ENCODE measurements at places on chromosomes 5 and 9.

DNA sequence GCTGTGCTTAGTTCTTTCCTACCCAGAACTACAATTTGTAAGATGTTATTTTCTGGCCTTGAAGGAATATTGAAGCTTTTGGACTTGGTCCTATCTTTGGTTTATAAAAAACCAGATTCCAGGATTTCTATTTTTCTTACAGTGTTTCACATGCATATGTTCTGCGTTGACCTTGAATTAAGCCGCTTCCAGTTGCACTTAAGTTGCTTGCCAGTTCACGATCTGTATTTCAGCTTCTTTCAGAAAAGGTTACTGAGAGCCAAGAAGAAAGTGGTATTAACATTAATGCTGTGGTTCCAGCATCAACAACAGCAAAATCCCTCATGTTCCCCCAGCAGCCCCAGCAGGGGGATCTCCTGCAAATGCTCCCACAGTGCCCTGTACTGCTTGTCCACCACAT, 156.4 kb upstream of the ADAMTS16 start:
- no peak for ATAC-seq

GRCh38 chr5:12095808-12096281, 191.6 kb upstream of the CTNND2 start:
- ATAC-seq: no peak

DNA sequence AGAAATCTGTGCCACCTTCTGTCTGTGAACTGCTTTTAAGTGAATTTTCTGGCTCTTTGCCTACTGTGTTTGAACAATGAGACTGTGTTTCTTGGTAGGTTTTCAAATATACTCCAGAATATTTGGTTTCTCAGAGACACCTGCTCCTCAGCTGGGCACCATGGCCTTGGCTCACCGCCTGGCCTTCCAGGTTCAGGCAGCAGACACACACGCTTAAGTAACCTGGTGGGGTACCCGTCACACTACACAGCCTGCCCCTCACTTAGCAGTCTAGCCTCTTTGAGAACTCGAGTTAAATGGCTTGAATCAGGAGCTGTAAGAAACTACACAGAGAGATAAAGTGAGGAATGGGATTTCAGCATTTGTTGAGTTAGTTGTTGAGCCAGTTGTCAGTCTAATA, 530.5 kb downstream of the MTRR start:
- ATAC-seq: no peak

- no peak for ATAC-seq
These were observed 249.0 kb downstream of the ARHGAP26 start for GRCh38 chr5:143019157-143019556.

DNA sequence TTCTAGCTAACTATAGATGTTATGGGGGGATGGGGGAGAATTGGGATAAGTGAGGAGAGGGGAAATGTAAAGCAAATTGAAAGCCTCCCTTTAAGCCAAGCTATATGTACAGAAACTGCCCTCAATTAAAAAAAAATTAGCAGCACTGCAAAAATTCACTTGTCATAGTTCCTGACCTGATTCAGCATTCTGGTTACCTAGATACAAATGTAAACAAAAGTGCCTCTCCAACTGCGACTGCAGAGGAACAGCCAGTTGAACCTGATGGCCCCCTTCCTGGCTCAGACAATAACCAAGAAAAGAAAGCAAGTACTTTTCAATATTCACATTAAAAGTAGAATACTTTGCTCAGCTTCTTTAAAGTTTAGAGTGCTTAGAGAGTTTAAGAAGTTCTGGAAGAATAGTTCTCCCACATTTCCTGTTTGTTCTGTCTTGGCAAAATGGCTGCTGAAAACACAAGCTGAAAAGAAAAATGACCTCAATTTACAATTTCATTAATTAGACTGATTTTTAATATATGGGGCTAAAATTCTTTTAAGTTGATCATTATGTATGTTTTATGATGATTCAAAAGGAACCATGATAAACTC, 1.5 kb downstream of the FAM81B start:
- no peak for ATAC-seq

- no peak for ATAC-seq
These were observed 31.9 kb downstream of the ANKRD33B start for GRCh38 chr5:10595672-10596309.

DNA sequence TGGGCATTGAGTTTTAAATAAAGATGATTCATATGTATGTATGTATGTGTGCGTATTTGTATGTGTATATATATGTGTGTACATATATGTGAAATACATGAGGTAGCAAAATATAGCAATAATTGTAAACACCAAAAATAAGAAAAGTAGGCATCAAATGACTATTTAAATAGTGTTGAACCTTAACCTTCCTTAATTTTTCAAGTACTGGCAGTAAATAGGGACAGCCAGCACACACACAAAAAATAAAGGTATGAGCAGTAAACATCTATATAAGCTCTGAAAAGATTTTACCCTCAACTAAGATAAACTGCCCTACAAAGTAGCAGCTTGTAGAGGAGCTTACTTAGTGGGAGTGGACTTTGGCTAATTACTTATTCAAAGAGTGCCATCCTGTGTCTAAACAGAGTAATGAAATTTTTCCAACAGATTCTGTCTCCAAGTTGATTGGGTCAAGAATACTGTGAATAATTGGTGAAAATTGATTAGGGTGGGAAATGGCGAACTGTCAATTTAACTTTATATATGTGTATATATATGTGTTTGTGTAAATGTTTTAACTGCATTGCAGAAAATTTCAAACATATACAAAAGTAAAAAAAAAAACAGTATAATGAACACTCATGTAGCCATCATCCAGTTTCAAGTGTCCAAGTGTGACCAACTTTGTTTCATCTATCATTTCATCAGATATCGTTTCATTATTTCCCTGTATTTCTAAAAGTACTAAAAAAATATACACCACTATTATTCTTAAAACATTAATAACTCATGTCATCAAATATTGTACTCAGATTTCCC, 2.0 kb upstream of the ADAMTS6 start:
- peak; percentile 43 for ATAC-seq

- ATAC-seq: no peak
These were observed 3.4 kb downstream of the LMNB1 start for GRCh38 chr5:126780165-126780827.

DNA sequence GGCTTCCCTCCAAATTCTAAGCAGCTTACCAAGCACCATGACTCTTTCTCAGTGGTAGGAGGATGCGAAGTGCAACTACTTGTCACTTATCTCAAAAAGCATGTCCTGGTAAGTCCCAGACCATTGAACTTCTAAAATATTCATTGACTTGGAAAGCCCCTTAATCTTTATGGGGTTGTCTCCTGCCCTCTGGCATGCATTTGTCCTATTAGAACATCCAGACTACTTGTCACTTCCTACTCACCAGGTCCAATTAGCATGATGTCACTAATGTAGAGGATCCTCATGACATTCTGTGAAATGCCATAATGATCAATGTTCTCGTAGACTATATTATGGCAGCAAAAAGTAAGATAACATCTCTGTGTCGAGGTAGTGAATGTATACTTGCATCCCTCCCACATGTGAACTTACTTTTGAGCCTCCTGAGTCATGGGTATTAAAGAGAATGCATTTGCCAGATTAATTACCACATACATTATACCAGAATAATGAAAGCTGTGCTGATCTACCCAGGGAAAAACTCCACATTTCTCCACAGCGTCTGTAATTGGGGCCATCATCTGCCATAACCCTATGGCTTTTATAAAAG, 63.5 kb upstream of the RAD23B start:
- ATAC-seq: no peak

DNA sequence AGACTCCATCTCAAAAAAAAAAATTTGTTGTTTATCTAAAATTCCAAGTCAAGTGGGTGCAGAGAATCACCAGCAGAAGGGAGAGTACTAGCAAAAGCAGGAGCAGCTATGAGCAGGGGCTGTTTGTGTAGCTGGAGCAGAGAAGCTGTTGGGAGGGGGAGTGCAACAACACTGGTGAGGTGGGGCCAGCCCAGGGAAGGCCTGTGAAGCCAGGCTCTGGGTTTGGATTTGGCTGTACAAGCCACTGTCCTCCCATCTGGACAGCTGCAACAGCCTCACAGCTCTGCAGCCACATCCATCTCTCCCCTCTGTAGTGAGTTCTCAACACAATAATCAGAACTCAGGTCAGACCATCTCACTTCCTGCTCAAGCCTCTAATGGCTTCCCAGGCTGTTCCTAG, 59.4 kb downstream of the TMOD1 start:
- no peak for ATAC-seq

GRCh38 chr9:135109650-135110049, 22.2 kb downstream of the OLFM1 start:
- no peak for ATAC-seq

DNA sequence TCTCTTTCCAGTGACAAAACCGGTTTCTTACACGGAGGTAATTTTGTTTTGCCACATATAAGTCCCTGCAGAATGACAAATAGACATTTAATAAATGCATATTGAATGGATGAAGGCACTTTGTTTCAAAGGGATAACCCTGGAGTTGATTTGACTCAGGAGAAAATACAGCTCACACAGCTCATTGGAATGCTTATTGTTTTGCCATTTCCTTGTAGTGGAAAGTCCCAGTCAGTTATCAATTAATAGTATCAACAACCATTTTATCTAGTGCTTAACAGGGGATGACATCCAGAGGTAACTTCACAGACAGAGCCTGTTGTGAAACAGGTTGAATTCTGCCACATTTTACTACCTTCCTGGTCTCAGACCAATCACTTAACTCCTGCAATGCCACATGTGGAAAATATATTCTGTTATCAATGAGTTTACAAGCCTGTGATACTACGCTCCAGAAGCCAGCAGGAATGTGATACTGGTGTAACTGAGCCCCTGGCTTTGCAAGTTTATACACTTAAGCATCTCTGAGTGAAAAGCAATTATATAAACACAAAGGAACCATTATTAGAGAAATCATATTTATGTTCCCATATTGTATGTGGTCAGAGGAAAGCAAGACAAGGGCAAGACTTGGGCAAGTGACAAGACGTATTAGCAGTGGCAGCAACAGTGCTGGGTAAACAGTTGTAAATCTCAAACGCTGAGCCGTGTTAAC, 123.1 kb upstream of the ANKRD55 start:
- peak; percentile 84 for ATAC-seq

DNA sequence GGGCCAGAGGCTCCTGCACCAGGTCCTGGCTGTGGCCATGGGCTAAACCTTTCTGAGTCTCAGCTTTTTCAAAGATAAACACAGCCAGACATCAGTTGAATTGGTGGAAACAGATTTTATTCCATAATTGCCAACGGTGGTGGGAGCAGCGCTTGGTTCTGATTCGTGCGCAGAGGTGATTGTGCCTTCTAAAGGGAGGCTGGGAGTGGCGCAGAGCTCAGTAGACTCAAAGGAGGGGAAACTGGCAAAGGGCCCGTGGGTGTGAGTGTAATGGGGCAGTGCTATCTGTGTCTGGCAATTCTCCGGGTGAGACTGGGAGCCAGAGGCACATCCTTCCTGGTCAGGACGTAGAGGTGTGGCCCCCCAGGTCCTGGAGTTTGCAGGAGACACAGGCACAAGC, 169.4 kb upstream of the PPP1R26 start:
- ATAC-seq: no peak

GRCh38 chr5:148177207-148177606, 8.9 kb downstream of the SPINK14 start:
- ATAC-seq: no peak

- ATAC-seq: no peak
These were observed 12.5 kb upstream of the C5orf63 start for GRCh38 chr5:127085796-127086195.

DNA sequence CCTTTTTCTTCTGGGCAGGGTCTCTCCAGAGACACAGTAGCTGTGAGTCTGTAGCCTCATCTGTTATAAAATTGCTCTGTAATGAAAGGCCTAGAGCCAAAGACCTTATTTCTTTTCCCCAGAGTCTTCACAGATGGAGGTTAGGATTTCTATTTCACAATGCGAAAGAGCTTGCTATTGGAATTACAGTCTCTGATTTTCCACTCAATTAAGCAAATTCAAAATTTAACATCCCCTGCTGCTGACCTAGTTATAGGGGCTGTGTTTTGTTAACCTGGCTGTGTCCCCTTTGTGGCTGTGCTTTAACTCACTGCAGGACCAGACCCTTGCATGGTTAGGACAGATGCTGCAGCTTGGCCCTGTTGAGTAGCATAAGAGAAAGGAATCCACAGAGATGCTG, 190.3 kb upstream of the NMUR2 start:
- no peak for ATAC-seq

DNA sequence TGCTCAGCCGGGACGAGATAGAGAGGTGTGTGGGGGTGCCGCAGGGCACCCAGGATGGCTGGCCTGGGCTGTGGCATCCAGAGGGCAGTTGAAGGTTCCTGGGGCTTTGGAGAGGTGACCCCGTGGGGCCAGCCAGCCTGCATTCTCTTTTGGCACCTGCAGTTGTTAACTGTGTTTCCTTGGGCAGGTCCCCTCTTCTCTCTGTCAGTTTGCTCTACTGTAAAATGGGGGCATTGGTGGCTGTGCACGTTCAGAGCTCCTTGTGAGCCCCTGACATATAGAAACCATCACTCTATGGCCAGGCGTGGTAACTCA, 8.5 kb downstream of the ZDHHC12 start:
- no peak for ATAC-seq

DNA sequence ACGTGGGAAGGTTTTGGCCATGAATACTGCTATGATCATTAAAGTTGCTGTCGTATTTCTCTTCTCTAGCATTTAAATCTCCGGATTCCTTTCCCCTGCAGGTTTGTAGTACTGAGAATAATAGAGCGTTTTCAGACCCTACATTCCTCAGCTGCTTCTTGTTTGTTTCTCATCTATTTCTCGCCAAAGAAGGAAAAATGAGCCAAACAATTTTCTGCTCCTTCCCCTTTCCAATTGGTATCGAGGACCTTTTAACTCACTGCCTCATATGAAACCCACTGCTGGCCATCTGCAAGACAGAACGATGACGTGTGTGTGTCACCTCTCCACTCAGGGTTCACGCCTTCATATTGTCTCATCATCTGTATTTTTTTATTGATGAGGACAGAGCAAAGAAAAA, 689.4 kb upstream of the WWC1 start:
- ATAC-seq: no peak

DNA sequence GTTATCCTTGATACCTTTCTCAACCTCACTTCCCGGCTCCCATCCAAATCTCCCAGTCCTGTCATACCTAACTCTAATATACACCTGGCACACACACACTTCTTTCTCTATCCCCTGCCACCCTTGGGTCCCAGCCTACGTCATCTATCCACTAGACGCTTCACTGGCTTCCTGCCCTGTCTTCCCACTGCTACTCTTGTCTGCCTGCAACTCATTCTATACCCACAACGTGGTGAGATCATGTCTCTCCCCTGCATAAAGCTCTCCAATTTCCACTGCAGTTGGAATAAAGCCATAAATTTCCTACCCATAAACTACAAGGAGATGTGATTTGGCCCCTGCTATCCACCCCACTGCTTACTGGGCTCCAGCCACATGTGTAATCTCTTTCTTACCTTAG, 93.5 kb downstream of the JMY start:
- ATAC-seq: no peak

GRCh38 chr9:103942200-103942599, 151.9 kb upstream of the SMC2 start:
- ATAC-seq: no peak

Data from motor neuron (in vitro differentiated cells).